ENCODE measurements at places on chromosomes 13 and 19.

DNA sequence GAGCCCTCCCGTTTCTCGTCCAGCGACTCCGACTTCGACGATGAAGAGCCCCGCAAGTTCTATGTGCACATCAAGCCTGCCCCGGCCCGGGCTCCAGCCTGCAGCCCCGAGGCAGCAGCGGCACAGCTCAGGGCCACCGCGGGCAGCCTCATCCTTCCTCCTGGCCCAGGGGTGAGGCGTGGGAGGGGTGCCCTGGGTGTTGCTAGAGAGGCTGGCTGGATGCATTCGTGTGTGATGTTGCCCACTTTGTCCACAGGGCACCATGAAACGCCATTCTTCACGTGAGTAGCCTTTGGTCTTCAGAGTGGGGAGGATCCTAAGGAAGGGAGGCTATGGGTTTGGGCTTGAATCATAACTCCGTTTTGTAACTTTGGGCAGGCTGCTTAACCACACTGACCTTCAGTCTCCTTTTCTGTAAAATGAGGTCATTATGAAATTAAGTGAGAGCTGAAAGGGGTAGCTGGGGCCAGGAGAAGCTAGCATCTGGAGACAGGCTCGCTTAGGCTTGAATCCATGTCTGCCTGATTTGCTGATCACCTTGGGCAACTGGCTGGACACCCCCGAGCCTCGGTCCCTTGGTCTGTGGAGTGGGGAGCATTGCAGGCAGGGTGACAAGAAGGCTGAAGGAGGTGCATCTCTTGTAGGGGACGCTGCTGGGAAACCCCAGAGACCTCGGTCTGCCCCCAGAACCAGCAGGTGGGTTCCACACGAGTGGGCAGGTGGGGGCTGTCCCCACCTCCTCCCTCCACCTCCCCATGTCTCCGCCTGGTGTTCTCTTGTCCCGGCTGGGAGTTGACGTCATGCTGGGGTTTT is 18.7 kb upstream of the B3GNT3 start:
- DNase-seq: no peak

DNA sequence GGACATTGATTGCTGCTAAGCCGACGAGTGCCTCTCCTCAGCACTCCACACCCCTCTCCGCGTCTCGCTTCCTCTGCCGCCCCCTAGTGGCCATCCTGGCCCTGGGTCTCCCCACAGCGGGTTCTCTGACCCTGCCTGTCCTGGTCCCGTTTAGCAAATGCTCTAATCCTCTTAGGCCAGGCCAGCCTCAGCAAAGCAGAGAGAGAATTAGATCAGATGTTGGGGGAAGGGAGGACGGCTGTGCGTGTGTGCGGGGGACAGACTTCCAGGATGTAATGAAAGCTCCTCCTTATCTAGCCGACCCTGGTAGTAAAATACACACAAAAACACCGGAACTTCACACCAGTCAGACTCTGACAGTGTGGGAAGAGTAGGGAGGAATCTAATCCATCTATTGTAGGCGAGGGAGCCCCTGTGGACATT is 4.5 kb downstream of the TPRX2 start:
- DNase-seq: peak; percentile 70

DNA sequence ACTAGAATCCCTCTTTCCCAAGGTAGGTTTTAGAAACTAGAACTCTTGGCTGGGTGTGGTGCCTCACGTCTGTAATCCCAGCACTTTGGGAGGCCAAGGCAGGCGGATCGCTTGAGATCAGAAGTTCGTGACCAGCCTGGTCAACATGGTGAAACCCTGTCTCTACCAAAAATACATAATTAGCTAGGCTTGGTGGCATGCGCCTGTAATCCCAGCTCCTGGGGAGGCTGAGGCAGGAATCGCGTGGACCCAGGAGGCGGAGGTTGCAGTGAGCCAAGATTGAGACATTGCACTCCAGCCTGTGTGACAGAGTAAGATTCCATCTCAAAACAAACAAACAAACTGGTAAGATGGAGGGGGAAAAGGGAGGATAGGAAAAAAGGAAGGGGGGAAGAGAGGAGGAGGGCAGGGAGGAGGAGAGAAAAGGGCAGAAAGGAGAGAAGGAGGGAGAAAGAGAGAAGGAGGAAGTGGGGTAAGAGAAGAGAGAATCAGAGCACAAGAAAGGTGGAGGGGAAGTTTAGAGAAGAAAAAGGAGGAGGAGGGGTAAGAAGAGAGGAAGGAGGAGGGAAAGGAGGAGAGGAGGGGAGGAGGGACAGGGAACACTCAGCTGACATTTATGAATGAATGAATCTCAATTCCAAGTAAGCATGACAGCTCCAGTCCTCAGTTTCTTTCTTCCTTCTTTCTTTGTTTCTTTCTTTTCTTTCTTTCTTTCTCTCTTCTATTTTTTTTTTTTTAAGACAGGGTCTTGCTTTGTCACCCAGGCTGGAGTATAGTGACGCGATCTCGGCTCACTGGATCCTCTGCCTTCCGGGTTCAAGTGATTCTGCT is 2.6 kb upstream of the SLC27A1 start:
- no peak for DNase-seq

DNA sequence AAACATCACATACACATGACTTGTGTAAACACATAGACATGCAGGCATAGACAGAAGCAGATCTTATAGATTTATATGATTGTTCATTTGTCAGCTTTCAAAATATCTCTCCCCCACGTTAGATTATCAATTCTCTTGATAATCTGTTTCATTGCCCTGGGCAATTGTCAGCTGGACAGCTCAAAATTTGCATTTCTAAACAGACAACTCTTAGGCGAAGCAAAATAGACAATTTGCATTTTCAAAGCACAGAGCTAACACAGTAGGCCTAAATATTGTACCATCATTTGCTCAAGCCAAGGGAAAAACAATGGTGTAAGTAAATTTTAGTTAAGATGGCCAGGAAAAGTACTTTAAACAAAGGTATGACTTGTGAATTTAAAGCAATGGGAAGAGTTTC is 24.0 kb upstream of the KBTBD6 start:
- no peak for DNase-seq

DNA sequence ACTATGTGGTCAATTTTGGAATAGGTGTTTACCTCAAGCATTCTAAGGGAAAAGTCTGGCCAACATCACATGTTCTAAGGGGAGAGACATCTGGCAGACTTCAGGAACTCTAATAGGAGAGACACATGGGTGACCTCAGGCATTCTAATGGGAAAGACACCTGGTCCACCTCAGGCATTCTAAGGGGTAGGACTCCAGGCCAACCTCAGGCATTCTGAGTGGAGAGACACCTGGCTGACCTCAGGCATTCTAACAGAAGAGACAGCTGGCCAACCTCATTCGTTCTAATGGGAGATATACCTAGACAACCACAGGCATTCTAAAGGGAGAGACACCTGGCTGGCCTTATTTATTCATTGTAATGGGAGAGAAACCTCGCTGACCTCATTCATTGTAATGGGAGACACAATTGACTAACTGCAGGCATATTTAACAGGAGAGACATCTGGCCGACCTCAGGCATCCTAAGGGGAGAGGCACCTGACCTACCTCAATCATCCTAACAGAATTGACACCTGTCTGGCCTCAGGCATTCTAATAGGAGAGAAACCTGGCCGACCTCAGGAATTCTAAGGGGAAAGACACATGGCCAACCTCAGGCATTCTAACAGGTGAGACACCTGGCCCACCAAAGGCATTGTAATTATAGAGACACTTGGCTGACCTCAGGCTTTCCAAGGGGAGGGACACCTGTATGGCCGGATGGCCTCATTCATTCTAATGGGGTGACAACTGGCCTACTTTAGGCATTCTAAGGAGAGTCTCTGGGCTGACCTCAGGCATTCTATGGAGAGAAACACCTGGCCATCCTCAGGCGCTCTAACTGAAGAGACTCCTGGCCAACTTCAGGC is 1346.8 kb downstream of the UQCRFS1 start:
- no peak for DNase-seq

GRCh38 chr19:38650911-38651584 is 3.6 kb downstream of the ACTN4 start:
- DNase-seq: no peak

DNA sequence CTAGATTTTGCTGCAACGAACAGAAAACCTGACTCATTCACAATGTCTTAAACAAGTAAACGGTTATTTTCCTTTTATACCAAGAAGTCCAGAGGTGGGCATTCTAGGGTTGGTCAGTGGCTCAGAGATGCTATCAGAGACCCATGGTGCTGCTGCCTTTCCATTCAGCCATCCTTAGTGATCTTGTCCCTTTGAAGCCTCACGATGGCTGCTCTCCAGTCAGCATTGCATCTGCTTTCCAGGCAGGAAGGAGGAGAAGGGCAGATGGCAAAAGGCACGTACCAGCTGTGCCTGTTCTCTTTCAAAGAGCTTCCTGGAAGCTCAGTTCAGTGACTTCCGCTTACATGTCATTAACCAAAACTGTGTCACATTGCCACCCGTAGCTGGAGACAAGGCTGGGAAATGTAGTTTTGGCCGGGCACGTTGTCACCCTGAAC is 30.1 kb downstream of the WDFY2 start:
- no peak for DNase-seq

DNA sequence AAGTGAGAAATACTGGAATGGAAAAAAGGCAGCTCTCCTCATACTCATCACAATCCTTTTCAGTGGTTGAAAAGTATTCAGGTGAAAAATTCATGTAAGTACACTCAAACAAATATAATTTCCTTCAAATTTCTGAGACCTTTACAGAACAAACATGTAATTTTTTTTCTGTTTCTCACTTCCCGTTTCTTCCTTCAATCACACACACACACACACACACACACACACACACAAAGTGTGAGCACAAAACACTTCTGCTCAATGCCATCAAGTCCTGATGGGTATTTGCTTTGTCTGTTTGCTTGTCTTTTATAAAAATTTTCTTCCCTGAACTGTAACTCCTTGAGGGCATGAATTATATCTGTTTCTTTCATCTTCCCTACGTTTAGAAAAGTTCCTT is 110.6 kb downstream of the LIG4 start:
- DNase-seq: no peak

- DNase-seq: no peak
Observed at GRCh38 chr13:43895940-43896339, 16.2 kb downstream of the LACC1 start.

DNA sequence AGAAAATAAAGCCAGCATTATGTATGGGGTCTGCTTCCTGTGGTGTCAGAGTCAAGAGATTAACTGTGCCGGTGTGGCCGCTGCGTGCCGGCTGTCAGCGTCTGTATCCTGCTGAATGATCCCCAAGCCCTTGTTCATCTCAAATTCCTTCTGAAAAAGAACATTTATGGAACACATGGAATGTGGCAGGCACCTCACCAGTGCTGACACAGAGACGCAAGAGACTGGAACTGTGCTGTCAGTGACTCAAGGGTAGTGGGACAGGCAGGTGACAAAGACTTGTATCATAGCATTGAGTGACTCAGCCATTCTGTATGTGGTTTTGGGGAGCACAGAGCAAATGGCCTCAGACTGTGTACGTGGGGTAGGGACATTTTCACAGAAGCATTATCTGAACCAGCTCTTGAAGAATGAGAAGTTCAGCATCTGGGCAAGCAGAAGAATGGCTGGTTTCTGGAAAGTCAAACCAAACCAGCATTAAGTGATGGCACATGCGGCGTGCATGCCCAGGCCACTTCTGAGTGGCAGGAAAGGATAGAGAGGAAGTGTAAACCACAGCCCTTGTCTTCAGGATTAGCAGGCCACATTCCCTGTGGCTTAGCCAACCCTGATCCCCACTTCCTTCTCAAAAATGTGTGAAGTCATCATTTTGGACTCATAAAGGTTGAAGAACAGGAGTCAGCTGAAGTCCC is 54.0 kb upstream of the IRS2 start:
- no peak for DNase-seq

- DNase-seq: peak; percentile 23
Observed at GRCh38 chr19:5913739-5914357, at the start of gene CAPS. Gene CAPS (plus strand): TSS chr19:5914254. CDS start chr19:5914407, 153 bp downstream.

DNA sequence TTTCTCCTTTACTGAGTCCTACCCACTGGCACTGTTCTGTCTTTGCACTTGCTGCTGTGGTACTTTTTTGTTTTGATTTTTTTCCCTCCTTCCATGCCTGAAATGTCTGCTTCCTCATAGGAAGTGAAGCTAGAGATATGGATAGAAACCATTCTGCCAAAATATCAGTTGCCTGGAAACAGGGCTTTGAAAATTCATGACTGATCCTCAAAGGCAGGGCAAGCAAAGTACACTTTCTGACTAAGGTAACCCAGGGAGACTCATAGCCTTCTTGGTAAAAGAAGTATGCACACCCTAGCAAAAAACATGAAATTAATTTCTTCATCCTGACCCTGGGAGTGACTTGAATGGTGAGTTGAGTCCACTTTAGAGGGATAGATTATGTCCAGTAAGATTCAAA is 329.8 kb downstream of the MYO16 start:
- DNase-seq: no peak

GRCh38 chr13:29684441-29684840 is 89.0 kb upstream of the SLC7A1 start:
- DNase-seq: no peak

DNA sequence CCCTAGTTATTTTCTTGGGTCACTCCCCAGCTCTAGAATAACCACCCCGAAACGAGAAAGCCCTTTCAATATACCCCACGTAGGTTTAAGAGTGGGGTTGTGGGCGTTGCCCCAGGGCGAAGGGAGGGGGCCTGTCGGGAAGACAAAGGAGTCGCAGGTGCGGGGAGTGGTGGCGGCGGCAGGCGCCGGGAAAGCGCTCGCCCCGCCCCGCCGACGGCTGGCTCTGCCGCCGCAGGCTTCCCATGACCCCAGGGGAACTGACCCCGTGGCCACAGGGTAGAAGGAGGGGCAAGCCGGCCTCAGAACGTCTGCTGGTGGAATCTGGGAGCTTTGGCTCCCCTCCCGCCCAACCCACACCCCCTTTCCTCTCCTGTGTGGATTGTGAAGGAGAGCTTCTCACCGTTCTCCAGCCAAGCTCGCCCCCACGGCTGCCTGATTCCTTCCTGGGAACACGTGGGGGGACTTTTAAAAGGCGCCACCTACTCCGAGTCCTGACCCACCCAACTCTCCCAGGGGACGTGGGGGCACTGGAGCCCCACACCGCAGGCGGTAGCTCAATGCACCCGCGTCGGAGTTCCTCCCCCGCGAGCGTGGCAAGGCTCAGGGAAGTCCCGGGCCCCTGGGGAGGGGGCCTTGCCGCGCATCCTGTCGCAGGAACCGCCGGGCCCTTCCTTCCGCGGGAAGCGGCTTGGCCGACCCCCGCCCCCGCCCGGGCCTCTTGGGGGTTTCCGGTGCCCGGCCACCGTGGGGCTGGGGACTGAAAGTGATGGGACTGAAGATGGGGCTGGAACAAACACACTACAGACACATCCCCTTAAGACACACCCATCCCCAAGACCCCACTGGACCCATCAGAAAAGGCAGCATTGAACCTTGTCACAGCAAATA is 5.5 kb downstream of the IER2 start:
- peak; percentile 44 for DNase-seq

All from NCI-H460 (cell line).